ENCODE measurements at places on chromosomes 4 and X.

DNA sequence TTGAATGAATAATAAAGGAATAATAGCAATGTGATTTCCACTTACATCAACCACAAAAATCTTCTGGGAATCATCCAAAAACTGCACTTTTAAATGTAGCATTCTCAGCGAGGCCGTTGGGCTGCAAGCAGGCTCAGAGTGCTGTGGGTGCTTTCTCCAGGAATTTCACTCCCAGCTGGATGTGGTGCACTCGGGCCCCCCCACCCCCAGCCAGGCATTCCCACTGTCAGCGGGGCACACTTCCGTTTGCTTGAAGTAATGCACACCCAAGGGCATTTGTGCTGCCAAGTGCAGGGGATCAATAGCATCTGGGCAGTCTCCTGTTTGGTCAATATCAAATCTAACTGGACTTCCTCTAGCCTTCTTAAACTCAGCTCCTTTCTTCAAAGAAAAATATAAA is at the start of gene FRMD7:
FRMD7 (minus strand) TSS at position 278 of the 400 bp plus-strand sequence; CDS start at position 102, 176 bp downstream.
- no peak for DNase-seq

DNA sequence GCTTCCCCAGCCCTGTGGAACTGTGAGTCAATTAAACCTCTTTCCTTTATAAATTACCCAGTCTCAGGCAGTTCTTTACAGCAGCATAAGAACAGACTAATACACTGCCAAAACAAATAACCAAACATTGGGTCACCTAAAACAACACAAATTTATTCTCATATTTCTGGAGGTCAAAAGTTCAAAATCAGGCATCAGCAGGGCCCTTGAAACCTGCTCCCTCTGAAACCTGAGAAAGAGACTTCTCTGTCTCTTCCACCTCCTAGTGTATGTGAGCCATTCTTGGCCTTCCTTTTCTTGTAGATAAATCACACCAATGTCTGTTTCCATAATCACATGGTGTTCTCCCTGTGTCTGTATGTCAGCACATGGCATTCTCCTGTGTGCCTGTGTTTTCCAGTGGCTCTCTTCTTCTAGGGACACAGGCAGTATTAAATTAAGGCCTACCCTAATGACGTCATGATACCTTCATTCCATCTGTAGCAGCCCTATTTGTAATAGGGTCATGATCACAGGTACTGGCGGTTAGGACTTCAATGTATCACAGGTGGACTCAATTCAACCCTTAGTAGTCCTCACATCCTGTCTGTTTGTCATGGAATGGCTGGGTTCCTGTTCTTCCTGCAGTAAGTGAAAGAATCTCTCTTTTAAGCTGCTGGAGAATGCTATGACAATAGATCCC is 147.3 kb upstream of the CLNK start:
- DNase-seq = no peak

- no peak for DNase-seq
These were observed 12.4 kb upstream of the EOLA2 start for GRCh38 chrX:149950681-149951080.

DNA sequence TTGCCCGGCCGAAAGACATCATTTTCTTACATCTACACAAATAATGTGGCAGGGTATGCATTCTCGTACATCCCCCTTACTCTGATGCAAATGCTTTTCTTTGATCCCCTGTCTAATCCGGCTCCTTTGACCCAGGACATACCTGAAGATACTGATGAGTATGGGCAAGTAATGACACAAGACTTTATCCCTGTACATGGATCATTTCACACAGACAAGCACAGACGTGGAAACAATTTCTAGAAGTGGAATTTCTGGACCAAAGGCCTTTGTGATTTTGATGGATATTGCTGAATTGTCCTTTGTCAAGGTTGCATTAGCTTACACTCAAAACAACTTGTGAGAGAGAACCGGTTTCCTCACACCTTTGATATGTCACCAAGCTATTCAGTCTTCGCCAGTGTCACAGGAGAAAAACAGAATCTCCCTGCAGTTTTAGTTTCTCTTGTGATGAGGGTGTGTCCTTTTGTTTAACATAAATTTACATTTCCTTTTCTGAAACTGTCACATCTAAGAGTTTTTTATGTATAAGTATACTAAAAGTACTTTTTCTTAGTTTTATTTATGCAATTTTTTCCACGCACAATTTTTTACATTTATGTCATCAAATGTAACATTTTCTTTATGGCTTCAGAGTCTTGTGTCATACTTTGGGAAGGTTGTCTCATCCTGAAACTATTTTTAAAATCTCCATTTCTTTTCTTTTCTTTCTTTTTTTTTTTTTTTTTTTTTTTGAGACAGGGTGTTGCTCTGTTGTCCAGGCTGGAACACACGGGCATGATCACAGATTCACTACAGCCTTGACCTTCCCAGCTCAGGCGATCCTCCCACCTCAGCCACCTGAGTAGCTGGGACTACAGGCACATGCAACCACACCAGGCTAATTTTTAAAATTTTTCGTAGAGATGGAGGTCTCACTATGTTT is 25.2 kb downstream of the RWDD4 start:
- no peak for DNase-seq

- DNase-seq = no peak
These were observed 24.8 kb downstream of the KLHL15 start for GRCh38 chrX:24002167-24002566.

DNA sequence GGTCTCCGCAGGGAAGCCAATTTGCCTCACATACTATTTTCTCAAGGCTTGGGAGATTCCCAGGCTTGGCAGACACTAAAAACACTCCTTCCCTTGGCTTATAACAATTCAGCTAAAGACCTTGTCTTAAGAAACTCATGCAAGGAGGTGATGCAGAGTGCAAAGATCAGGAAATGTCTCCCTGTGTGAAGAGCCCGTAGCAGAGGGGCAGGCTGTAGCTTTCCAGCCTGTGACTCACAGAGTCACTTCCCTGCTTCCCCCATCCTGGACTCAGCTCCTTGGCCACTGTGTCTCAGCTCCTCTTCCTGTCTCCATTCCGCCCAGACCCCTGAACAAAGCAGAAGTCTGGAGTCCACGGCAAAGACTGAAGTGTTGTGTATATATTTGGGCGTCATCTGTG is 56.1 kb downstream of the KDR start:
- no peak for DNase-seq

GRCh38 chr4:13292372-13292771 is 191.8 kb downstream of the RAB28 start:
- no peak for DNase-seq

DNA sequence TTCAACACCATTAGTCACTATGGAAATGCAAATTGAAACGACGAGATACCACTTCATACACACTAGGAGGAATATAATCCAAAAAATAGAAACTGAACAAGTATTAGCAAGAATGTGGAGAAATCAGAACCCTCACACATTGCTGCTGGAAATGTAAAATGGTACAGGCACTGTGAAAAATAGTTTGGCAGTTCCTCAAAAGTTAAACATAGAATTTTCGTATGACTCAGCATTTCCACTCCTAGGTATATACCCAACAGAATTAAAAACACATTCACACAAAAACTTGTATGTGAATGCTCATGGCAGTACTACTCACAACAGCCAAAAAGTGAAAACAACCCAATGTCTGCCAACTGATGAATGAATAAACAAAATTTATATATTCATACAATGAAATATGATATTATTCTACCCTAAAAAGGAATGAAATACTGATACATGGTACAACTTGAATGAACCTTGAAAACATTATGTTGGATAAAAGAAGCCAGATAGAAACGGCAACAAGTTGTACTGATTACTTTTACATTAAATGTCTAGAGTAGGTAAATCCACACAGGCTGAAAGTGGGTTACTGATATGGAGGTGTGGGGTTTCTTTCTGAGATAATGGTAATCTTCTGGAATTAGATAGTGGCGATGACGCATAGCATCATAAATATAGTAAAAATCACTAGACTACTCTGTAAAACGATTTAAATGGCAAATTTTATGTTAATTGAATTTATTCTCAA is 22.3 kb downstream of the TEC start:
- no peak for DNase-seq

DNA sequence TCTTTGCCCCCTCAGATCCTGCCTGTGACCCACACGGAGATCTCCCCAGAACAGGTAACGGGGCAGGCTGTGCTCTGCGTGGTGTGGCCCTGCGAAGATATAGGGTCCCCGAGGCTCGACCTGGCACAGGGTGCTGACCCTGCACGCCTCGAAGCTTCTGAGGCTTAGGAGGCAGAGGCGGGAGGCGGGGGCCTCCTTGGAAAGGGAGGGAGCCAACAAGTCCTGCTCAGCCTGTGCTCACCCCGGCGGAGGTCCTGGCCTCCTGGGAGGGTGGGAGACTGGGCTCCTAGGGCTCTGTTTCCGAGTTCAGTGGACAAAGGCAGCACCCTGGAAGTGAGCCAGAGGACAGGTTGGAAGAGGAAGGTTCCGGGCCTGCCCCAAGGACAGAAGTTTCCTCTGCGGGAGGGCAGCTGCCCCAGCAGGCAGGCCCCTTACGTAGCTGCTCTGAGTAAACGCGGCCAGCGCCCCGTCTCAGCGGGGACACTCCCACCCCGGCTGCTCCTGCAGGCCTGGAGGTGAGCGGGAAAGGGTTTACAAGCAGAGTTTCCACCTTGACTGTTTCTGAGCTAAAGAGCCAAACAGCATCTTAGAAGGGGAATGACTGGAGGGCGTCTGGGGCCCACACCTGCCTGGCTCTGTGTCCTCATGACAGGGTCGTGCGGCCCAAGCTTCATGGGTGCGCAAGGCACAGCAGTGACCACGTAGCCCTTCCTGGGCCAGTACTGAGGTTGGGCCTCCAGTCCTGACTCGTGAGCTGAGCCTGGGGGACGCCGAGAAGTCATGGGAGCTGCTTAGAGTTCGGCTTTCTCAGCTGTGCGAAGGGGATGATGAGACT is 16.1 kb downstream of the TMEM175 start:
- no peak for DNase-seq

GRCh38 chr4:31343061-31343460 is 622.9 kb downstream of the PCDH7 start:
- no peak for DNase-seq

DNA sequence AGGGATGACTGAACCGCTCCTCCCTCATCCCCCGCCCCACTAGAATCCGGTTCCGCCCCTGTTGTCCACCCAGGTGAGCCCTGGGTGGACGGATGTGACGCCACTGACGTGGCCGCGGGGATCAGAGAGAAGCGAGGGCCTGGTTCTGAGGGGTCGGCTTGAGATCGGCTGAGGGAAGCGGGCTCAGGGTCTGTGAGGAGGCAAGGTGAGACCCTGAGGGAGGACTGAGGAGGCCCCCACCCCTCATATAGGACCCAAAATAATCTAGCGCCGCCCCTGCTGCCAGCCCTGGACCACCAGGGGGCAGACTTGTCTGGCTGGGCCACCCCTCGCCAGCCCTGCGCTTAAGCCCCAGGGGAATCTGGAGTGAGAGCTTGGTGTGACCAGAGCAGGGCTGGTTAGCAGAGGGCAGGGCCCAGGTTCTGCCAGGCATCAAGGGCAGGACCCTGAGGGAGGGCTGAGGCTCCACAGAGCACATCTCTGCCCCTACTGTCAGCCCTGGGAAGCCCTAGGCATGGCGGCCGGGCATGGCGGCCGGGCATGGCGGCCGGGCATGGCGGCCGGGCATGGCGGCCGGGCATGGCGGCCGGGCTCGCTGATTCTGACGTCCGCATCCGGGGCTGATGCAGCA is at the start of gene MAGEA8:
MAGEA8 (plus strand) TSS at position 103 of the 631 bp plus-strand sequence. CDS start 3,090 bp downstream, outside the sequence.
- no peak for DNase-seq

DNA sequence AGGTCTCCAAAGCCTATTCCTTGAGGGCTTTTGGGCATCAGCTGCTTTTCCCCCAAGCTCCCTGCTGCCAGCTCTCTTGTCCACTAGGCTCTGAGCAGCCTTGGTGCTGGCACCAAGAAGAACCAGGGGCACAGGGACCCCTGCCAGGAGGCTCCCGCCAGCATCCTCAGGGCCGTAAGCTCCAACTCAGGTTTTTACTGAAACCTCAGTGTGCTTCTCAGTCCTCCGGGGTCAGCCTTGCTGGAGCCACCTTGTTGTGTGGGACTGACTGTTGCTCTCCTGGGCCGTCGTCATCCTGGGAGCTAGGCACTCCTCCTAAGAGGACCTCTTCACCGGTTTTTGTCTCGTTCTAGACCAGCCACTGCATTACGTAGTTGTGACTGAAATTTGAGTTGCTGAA is 38.9 kb downstream of the NOP14 start:
- no peak for DNase-seq

DNA sequence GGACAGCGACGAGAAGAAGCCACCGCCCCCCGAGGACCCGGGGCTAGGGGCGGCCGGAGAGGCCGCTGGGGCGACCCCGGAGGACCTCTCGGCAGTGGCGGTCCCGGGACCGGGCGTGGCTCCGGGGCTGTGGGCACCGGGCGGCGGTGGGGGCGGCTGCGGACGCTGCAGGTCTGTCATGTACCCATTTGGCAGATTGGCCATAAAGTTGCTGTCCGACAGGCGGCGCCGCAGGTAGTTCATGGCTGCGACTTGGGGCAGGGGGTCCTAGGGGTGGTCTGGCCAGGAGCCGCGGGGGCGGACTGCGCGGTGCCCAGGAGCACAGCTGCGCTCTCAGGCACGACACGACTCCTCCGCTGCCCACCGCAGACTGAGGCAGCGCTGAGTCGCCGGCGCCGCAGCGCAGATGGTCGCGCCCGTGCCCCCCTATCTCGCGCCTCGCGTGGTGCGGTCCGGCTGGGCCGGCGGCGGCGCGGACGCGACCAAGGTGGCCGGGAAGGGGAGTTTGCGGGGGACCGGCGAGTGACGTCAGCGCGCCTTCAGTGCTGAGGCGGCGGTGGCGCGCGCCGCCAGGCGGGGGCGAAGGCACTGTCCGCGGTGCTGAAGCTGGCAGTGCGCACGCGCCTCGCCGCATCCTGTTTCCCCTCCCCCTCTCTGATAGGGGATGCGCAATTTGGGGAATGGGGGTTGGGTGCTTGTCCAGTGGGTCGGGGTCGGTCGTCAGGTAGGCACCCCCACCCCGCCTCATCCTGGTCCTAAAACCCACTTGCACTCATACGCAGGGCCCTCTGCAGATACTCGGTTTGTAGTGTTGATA is at the start of gene SYN1:
SYN1 (minus strand) TSS at position 372 of the 817 bp plus-strand sequence; CDS start at position 243, 129 bp downstream.
- peak; percentile 59 for DNase-seq

GRCh38 chr4:115113506-115114106 is at the start of gene NDST4:
NDST4 (minus strand) TSS chr4:115113620; CDS start chr4:115077036, 36,584 bp downstream.
- DNase-seq = no peak

- DNase-seq = no peak
These were observed 39.2 kb downstream of the FMR1NB start for GRCh38 chrX:148020329-148020728.

DNA sequence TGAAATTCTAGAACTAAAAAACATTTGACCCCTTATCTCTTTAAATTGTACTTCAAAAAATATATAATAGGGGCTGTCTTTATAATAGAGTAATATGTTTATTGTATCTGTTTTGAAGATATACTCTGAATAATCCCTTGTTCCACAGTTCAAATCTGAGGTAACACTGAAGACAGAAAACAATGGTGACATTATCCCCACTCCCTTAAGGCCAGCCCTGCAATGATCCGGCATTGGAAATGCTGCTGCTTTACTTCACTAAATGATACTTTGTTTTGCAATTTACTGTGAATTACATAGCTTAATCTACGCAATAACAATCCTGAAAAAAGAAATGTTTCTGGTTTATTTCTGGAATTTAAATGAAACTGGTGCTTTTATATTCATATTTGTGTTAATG is 34.4 kb upstream of the ZFP42 start:
- no peak for DNase-seq
